CD8-positive, alpha-beta memory T cell (primary cell): ENCODE measurements at places on chromosomes 3 and 15.

DNA sequence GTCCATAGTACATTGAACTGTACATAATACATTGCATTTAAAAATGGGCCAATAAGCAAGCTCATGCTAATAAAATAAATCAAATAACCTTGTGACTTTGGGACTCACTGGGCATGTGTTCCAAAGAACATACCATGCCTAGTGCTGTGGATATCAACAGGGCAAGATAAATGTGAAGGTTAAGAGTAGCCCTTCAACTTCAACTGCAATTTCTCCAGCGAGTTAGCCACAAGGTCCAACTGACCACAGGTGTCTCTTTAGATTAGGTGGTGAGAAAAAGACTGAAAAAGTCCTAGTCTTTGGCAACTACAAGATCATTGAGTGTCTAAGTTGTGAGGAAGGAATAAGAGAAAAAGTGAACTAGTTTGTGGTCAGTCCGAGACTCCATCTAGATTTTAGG is 78.3 kb upstream of the ATP11B start:
- no peak for DNase-seq

- no peak for DNase-seq
These were observed 7.2 kb upstream of the GMPS start for GRCh38 chr3:155863072-155863784.

DNA sequence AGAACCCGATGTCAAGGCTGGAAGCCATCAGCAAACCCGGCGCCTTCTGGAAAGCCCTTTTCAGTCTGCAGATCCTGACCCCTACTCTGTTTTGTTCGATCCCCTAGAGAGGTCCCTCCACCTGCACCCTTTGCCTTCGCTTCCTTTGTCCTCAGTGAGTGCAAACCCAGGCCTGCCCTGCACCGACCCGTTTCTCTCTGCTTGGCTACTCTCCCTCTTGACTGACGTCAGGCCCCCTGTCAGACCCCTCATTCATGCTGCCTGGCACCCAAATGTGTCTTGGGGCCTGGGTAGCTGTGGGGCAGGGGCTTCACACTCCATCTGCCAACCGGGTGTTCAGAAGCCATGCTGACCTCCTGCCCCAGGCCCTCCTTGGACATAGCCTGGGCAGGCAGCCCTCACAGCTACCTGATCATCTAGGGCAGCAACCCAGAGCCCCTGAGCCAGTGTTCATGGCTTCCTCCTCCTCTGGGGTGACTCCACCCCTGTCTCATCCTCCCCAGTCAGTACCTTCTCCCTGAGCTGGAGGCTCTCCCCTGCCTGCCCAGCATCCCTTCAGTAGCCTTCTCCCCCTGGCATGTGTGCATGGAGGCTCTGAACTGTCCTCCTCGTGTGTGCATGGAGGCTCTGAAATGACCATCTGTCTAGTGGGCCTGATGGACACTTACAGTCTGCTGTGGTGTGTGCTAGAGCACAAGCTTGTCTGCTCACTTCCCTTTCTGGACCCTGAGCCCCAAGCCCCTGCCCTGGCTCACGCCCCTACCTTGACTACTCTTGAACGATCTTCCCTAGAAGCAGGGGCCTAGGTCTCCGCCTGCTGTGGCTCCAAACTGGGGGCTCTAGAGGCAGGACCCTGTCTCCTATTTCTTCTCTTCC is 69.4 kb downstream of the EXOG start:
- peak; percentile 20 for DNase-seq

GRCh38 chr3:197728487-197728886 is 8.2 kb downstream of the RUBCN start:
- no peak for DNase-seq

DNA sequence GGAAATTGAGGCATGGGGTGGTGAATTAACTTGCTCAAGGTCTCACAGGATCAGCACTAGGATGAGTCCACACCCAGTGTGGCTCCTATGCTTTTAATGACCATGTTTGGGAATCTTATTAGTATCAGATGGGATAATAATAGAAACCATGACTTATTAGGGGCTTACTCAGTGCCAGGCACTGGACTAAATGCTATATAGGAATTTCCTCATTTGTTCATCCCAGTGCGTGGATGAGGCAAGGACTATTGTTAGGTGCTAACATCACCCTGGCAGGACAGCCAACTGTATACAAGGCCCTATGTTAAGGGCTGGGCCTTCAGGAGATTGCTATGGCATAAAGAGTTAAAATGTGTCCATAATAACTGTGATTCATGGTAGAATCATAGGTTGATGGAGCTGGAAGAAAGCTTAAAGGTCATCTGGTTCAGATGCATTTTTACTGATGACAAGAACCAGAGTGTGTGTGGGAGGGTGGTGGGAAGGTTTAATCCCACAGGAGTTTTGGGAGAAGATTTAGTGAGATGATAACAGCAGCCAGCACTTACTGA is 4.7 kb upstream of the FEM1B start:
- no peak for DNase-seq

- no peak for DNase-seq
These were observed 119.7 kb upstream of the IGSF10 start for GRCh38 chr3:151580591-151580990.

GRCh38 chr3:3145831-3146230 is 19.1 kb downstream of the TRNT1 start:
- DNase-seq: no peak

- DNase-seq: no peak
These were observed 78.8 kb upstream of the BOC start for GRCh38 chr3:113132571-113132996.

GRCh38 chr15:63870487-63871209 is 36.9 kb upstream of the HERC1 start:
- no peak for DNase-seq

- DNase-seq: no peak
These were observed 5.0 kb downstream of the MITF start for GRCh38 chr3:69743975-69744906.

DNA sequence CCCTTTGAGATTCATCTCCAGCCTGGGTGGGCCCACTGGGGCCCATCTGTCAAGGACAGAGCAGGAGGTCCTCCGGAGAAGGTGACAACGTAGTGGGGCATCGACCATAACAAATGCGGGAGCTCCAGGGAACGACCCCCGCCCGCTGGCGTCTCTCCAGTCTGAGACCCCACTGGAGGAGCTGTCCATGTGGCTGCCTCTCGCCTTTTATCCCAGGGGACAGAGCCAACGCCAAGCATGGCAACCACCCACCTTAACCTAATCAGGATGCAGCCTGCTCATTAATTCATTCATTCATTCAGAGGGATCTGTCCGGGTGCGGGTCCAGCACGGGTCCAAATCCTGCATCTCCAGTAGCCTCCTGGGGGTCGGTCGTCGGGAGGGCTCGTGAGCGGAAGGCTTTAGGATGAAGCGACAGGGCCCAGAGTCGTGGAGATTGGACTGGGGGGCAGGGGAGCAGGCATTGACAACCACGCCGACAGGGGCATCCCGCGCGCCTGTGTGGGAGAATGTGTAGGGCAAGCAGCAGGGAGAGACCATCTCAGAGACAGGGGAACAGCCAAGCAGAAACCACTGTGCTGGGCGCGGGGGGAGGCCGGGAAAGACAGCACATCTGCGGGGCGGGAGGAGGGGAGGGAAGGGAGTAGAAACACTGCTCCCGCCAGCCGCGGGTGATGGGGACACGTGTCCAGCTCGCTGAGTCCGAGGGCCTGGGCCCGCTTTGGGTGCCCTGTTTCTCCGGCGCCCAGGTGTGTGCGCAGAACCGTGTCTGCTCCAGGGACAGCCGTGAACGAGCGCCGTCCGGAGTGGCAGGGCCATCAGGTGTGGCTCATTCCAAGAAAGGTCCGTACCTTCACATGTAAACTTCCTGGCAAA is 1.9 kb downstream of the PIGZ start:
- DNase-seq: no peak

DNA sequence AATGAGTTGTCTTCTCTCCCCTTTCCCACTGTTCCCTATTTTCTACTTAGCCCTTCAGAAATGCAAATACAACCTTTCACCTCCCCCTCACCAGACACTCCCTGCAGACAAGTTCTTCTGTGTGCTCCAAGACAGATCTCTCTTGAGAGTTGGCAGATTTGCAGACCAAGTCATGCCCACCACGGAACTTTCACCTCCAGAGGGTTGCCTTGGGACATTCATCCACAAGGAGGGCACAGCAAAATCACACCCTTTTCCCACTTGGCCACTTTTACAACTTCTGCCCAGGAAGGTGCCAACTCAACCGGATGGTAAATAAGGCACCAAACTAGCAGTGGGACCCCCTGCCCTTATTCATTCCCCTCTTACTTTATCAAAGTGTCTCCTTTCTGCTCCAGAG is 53.5 kb downstream of the SLC30A4 start:
- no peak for DNase-seq

GRCh38 chr3:159668990-159669476 is 319.6 kb upstream of the IL12A start:
- DNase-seq: no peak

- no peak for DNase-seq
These were observed 151.6 kb downstream of the TMCO5A start for GRCh38 chr15:38085931-38086568.

DNA sequence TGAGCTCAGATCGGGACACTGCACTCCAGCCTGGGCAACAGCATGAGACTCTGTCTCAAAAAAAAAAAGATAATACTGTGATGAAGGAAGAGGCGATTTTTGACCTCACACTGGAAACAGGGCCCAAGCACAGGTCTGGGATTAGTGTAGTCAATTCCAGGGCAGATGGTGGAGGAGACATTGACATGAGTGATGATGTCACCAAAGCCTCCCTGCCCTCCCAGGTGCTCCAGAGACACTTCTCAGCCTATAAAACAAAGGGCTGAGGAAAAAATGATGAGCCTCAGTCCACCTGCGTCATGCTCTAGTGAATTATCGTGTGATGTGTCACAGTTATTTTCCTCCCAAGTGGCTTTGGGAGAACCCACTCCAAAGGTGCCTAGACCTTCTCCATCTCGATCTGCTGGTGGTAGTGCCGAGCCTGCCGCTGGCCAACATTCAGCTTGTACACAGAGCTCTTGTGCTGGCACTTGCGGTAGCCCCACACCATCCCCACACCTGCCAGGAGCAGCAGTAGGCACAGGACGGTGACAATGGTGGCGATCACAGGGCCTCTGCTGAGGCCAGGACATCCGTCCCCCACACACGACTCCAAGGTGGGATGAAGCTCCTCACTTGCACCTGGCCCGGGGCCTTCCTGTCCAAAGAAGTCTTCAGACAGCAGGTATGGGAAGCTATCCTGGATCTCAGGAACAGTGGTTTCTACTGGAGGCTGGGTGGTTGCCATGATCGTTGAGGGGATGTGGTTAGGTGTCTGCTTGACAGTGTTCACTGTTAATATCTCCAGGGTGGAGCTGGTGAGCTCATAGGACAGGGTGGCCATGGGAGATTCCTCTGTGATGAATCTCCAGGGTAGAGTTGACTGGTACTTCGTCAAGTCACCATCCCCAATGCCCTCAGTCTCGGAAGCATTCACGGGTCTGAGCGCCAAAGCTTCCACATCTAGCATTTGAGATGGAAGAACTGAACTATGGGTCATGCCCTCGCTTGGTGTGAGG is 38.8 kb downstream of the CRTAP start:
- DNase-seq: no peak

GRCh38 chr3:16849229-16849628 is 35.5 kb upstream of the PLCL2 start:
- peak; percentile 87 for DNase-seq

DNA sequence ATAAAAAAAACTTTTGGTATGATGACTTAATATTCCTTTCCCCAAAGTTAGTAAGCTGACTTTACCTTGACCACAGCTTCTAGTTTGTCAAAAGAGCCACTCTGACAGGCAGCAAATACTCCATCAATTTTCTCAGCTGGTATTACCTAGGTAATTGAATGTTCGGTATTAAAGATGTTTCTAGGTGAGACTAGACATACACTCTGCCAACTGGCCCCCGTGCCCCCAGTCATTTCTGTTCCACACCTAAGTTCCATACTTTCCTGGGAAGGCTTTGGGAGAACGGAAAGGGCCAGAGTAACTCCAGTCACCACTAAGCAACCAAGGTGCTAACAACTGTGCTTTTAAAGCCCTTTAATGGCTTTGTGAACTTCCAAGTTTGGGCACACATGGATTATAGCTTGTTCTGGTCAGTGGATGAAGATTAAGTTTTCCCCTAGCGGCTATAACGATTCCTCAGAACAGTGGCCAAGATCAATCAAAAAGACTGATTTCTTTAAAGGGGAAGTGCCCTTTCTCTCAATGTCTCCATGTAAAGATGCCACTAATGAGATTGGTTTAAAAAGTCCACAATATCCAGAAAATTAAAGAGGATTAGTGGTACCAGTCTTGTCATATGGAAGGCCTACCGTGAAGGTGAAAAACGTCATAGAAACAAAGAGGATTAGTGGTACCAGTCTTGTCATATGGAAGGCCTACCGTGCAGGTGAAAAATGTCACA is 7.0 kb downstream of the EIF4A2 start:
- no peak for DNase-seq

GRCh38 chr3:58084166-58084565 is 75.9 kb downstream of the FLNB start:
- no peak for DNase-seq

- DNase-seq: no peak
These were observed 85.1 kb upstream of the CSPG5 start for GRCh38 chr3:47663630-47664240.

- no peak for DNase-seq
These were observed 3.6 kb upstream of the AGTR1 start for GRCh38 chr3:148694116-148694515.

DNA sequence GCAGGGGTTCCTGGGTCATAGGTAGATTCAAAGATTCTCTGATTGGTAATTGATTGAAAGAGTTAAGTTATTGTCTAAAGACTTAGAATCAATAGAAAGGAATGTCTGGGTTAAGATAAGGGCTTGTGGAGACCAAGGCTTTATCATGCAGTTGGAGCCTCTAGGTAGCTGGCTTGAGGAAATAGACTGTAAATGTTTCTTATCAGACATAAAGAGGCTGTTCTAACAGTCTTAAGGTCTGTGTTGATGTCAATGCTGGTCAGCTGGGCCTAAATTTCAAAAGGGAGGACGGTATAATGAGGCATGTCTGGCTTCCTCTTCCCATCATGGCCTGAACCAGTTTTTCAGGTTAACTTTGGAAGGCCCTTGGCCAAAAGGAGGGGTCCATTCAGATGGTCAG is 48.9 kb downstream of the GASK1A start:
- DNase-seq: no peak

GRCh38 chr3:122077293-122078234 is 22.4 kb downstream of the CD86 start:
- no peak for DNase-seq

GRCh38 chr3:170155604-170156003 is 25.9 kb downstream of the PHC3 start:
- DNase-seq: no peak

DNA sequence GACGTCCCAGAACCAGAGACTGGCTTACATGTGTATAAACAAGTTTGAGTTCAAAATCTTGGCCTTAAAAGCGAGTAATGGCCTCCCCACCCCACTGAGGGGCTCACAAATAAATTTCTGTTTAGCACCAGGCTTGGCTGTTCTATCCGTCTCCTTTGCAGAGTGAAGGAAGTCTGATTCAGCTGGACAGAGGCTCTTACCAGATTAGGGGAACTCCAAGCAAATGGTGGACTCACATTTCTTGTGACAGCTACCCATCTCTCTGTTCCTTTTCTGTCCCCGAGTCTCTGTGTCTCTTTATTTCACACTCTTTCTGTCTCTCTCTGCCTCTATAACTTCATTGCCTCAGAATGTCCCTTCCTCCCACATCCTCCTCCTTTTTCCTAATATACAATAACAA is 62.7 kb downstream of the DGKG start:
- no peak for DNase-seq
